T-helper 2 cell (primary cell): ENCODE measurements at places on chromosomes 3 and 15.

DNA sequence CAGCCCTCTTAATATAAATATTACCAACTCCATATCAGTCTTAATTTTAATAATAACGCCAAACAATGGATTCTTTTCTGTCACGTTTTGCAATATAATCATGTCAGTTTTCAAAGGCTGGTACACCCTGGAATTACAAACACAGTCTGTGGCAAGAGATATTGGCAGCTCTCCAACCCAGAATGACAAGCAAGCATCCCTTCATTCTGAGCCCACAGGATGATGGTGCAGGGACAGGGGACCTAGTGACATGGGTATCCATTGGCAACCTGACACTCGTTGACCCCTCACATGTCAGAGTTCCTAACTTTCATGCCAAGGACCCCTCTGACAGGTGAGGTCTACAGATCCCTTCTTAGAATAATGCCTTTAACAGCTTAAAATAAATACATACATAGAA is 154.5 kb upstream of the TSC22D2 start:
- DNase-seq: no peak

GRCh38 chr3:97975466-97975865 is 3.2 kb upstream of the RIOX2 start:
- DNase-seq: no peak

GRCh38 chr3:149625795-149626194 is 32.0 kb downstream of the WWTR1 start:
- DNase-seq: no peak

DNA sequence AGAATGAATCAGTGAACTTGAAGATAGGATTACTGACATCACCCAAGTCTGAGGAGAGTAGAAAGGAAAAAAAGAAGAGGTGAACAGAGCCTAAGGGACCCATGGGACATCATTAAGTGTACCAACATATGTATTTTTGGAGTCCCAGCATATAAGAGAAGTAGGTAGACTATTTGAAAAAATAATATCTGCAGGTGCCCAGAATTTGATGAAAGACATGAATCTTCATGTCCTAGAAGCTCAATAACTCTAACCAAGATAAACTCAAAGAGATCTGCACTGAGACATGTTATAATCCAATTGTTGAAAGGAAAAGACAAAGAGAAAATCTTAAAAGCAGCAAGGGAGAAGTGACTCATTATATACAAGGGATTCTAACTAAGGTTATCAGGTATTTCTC is 39.0 kb downstream of the SPESP1 start:
- no peak for DNase-seq

DNA sequence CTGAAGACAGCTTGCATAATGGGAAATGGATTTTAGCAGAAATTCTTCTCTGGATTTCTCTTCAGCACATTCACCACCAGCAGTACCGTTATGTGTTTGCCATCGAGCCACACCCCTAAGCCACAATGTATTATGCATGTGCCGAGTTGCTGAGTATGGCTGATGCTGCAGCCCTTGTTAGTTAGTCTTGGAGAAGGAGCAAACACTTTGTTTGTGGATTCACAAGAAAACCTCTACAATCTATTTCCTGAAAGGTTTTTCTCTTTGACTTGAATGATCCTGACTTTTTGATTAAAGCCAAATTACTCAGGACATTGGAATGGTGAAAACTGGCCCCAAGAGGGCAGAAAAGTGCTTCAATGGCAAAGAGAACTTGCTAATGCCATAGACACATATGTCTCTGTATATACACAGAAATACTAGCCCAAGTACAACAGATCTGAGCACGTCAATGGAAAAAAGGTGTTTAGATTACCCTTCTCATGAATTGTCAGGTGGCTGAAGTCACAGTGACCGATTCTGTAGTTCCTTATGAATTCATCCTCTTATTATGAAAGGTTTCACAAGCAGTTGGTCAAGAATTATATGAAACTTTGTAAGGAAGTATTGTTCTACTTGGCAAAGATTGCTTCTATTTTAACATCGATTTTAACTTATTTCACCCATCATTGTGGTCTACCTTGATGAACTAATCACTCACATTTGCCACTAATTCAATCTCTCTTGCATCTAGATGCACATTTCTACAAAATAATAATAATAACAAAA is 103.0 kb downstream of the P3H2 start:
- no peak for DNase-seq

DNA sequence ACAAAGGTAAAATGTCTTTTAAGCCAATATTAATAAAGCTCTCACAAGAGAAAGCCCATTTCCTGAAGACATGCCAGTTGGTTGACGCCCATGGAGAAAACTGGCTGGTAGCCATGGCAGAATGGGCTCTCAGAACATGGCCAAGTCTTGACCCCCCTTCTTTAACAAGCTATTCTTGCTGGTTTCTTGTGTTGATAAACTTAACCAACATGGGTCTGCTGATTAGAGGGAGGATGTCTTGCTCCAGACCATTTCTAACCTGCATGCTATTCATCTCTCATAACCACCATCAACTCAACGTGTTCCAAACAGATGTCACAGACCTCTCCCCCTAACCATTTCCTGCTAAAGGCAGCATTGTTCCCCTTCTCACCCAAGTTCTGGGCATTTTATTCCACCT is 25.7 kb downstream of the NTRK3 start:
- DNase-seq: no peak

- DNase-seq: no peak
Measured at GRCh38 chr3:71858503-71859122, 73.7 kb upstream of the PROK2 start.

- DNase-seq: no peak
Measured at GRCh38 chr15:67208396-67208795, 46.1 kb downstream of the AAGAB start.

GRCh38 chr3:10219737-10220136 is 28.5 kb upstream of the TATDN2 start:
- DNase-seq: no peak
